Panc1 (cell line): ENCODE measurements at places on chromosomes 6 and 20.

DNA sequence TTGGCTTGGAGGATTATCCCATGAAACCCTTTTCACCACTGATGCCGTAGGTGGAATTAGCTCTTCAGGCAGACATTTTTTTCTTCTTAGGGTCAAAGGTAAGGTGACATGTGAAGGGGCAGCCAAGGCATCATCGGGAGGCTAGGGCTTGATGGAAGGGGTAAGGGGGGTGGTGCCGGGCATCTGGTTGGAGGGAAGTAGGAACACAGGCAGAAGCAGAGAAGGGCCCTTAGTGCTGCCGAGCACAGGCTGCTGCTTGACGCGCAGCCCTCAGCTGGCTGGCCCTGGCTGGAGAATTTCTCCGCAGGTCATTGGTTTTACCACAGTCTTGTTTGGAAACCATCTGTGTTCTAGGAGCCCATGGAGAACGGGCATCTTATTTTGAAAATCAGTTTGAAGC is 54.7 kb downstream of the TRAF3IP2 start:
- DNase-seq: no peak

- DNase-seq: no peak
These were observed 12.5 kb downstream of the CASP8AP2 start for GRCh38 chr6:89842228-89842627.

GRCh38 chr6:142824426-142824825 is 120.5 kb downstream of the HIVEP2 start:
- no peak for DNase-seq

DNA sequence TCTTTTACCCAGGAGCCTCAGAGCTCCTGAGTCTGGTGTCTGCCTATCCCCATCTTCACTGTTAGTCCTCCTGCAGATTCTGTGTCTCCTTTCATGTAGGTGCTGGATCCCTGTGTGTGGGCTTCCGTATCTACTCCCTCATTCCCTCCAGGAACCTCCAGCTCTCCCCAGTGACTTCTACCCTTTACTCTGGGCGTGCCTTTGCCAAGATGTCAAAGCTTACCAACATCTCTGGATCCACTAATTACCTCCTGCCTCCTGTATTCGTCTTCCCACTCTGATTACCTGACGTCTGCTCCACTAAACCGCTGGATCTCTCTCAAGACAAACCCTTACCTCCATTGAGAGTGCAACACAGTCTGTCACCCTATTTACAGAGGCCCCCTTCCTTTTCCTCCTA is 2.2 kb upstream of the C6orf136 start:
- DNase-seq: no peak

DNA sequence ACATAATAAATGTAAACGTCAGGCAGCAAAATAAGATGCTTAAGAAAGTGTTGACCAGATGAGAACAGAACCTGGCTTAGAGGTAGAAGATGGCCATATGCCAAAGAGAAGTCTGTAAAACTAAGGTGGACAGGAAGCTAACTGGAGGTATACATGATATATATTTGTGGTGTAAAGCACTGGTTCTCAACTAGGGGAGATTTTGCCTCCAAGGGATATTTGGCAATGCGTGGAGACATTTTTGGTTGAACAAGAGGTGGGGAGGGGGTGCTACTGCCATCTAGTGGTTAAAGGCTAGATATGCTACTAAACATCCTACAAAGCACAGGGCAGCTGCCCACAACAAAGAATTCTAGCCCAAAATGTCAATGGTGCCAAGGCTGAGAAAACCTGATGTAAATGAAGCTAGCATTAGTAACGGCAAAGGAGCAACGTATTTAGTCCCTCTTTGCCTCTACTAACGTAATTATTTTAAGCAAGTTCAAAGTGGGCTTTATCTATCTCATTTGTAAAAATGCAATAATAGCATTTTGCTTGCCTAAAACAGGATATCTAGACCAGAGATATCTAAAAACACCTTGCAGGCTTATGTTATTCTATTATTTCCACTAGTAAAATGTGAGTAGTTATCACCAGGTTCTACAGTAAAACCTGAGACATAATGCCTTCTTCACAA is 182.6 kb downstream of the RNGTT start:
- peak; percentile 46 for DNase-seq

- no peak for DNase-seq
These were observed 16.9 kb downstream of the NDRG3 start for GRCh38 chr20:36728986-36729385.

- no peak for DNase-seq
These were observed 35.5 kb downstream of the DHX35 start for GRCh38 chr20:38997622-38998021.

DNA sequence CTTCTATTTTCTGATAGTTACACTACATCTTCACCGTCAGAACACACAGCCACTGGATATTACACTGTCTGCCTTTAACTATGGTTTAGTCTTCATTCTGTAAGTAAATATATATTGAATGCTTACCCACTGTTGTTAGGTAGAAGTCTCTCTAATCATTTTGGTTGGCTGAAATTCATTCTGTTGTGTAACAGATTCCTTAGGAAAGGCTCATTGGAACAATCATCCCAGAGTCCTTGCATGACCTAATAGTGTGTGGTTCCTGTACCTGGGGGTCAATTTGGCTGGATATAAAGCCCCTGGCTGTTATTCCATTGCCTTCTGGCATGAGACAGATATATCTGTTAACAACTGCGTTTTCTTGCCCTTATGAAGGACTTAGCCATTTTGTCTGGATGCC is 9.9 kb downstream of the BLOC1S5 start:
- no peak for DNase-seq

- no peak for DNase-seq
These were observed 92.3 kb downstream of the RFPL4B start for GRCh38 chr6:112439432-112439831.

GRCh38 chr20:63517376-63518309 is 2.9 kb upstream of the PPDPF start:
- no peak for DNase-seq

GRCh38 chr6:145267076-145267867 is 468.0 kb downstream of the EPM2A start:
- no peak for DNase-seq

DNA sequence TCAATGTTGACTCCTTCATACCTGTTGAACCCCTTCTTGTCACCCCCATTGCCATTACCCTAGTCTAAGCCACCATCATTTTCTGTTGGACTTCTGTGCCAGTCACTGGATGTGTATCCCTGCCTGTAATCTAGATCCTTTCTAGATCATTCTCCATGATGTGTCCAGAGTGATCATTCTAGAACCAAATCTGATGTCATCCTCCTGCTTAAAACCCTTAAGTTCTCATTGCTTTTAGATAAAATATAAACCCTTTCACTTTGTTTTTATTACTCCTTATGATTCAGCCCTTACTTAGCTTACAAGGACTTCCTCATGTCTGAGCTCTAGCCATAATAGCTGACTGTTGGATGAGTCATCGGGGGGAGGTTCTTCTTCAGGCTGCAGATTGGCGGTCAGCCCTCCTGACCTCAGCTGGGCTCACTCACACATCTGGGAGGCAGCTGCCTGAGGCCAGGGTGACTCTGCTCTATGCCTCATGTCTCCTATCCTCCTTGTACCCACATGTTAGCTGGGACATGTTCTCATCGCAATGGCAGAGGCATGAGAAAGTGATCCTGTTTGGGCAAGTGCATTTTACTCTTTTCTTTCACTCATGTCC is 287.6 kb downstream of the ESR1 start:
- peak; percentile 24 for DNase-seq

GRCh38 chr20:15563836-15564235 is 1009.4 kb downstream of the KIF16B start:
- no peak for DNase-seq

DNA sequence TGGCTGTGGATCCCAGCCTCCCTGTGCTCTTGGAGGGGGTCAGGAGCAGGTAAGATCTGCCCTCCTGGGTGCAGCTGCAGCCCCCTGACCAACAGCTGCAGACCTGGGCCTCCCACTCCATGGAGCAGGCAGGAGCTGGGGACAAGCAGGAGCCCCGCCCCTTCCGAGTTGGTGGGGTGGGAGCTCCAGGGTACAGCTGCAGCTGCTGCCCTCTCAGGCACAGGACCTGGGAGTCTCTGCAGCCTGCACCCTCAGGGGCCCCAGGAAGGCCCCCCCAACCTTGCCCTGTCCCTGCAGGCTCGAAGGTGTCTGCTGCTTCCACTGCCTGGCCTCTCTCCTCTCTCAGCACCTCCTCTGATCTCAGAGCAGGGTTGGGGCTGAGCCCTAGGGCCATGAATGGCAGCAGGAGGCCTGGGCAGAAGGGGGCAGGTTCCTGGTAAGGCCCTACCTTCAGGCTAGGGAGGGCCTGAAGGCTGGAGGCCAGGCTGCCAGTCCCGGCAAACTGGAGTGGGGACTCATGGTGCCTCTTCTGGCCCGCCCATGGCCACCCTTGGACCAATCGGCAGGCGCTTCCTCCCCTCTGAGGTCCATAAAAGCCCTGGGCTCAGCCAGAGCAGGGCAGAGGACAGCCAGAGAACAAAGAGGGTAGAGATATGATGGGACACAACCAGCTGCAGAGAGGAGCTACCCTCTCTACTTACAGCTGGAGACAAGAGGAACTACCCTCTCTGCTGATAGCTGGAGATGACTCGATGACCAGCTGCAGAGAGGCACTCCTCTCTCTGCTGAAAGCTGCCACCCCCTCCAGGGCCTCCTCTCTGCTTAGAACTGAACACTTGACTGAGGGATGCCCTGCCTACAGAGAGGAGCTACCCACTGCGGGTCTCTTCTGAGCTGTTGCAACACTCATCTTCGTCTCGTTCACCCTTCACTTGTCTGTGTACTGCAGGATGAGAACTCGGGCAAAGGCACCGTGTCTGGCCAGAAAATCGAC is 7.8 kb upstream of the PACSIN1 start:
- DNase-seq: no peak

DNA sequence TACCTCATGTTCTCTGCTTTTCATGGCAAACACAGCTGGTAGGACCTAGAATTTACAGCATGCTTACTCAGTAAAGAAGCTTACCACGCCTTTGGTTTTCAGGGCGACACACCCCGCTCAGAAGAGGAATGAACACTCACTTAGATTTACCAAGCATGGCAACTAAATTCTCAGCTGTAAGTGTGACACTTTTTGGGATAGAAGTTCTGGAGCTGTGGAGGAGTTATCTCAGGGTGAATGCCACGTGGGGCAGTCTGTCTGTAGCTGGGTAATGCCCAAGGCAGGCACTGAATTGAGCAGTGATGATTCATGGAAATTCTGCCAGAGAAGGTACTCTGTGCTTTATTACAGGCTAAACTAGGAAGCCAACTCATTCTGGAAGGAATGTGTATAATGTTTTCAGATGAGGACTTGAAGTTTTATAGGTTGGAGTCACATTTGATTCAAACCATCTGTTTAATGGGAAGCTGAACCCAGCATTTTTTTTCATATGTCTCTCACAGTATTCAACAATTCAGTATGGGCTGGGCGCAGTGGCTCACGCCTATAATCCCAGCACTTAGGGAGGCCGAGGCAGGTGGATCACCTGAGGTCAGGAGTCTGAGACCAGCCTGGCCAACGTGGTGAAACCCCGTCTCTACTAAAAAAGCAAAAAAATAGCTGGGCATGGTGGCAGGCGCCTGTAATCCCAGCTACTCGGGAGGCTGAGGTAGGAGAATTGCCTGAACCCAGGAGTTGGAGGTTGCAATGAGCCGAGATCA is 3.5 kb upstream of the PRIM2 start:
- peak; percentile 94 for DNase-seq

- no peak for DNase-seq
These were observed 261.4 kb upstream of the JARID2 start for GRCh38 chr6:14984519-14984853.

GRCh38 chr6:79604583-79605037 is 26.5 kb upstream of the SH3BGRL2 start:
- DNase-seq: no peak

DNA sequence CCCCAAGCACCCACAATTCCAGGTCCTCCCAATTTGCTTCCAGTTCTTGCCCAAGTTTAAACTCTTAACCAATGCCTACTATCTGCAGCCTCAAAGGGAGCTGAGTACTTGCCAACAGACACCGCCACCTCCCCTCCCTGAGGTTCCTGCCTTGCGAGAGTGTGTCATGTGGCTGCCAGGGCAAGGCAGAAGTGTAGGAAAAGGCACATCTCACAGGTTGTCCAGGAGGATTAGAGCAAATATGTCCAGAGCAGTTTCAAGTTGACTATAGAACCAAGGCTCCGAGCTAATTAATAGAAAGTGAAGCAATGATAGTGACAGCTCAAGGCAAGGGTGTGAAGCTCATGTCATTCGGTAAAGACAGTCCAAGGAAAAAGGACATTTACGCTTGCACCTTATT is 127.8 kb downstream of the ATXN1 start:
- DNase-seq: no peak

GRCh38 chr20:14375416-14375985 is 38.1 kb upstream of the FLRT3 start:
- DNase-seq: no peak

DNA sequence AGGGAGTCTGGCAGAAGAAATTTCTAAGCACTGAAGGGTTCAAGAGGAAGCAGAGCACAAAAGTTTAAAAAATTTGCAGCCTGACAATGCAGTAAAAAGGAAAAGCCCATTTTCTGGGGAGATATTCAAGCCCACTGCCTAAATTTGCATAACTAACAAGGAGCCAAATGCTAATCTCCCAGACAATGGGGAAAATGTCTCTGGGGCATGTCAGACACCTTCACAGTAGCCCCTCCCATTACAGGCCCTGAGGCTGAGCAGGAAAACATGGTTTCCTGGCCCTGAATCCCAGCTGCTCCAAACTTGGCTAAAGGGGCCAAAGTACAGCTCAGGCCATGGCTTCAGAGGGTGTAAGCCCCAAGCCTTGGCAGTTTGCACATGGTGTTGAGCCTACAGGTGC is 908.5 kb upstream of the MANEA start:
- DNase-seq: no peak

GRCh38 chr6:78910591-78911171 is 43.3 kb downstream of the IRAK1BP1 start:
- no peak for DNase-seq

DNA sequence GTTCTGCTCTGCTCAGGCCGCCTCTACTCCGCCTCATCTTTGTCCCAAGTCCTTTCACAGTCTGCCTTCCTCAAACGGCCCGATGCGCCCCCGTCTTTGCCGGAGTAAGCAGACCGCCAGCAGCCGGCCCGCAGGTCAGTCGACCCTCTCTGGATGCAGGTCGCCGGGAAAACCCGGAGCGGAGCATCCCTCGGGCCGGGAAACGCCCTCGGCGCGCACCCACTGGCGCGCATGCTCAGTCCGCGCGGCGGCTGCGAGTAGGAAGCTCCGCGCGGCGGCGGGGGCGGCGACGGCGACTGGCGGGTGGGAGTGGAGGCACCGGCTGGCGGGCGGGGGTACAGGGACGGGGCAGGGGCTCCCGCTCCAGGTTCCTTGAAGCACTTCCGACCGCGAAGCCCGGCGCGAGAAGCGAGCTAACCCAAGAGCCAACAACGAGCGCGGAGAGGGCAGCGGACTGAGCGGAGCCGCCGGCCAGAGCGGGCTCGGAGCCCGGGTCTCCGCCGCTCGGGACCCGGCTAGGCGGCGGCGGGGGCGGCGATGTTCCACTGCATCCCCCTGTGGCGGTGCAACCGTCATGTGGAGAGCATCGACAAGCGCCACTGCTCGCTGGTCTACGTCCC is at the start of gene LRRC1:
TSS of gene LRRC1 (plus strand) at position 286 of the 620 bp plus-strand sequence. CDS start at position 538, 252 bp downstream.
- DNase-seq: peak; percentile 58

GRCh38 chr6:118383924-118384323 is 164.2 kb upstream of the PLN start:
- no peak for DNase-seq

GRCh38 chr6:87623248-87623647 is 33.3 kb downstream of the ORC3 start:
- DNase-seq: no peak

- no peak for DNase-seq
These were observed 8.3 kb downstream of the FAM110A start for GRCh38 chr20:841568-842546.
